ENCODE measurements at places on chromosomes 11 and 22.

DNA sequence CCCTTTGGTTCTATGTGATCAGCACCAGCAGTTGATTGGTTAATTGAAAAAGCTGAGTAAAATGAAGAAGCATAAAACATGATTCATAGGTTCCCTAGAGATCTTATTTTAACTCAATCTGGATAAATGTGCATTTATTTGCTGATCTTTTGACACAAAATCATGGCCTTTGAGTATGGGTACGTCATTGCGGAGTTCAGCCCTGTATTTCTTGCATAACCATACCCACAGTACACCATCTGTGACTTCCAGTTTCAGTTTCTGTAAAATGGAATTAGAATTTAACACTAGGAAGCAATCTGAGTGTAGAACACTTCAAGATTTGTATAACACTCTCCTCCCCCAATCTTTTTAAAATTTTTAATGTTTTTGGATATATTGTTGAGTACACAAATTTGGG, 358.2 kb downstream of the DDX10 start:
- DNase-seq: no peak

DNA sequence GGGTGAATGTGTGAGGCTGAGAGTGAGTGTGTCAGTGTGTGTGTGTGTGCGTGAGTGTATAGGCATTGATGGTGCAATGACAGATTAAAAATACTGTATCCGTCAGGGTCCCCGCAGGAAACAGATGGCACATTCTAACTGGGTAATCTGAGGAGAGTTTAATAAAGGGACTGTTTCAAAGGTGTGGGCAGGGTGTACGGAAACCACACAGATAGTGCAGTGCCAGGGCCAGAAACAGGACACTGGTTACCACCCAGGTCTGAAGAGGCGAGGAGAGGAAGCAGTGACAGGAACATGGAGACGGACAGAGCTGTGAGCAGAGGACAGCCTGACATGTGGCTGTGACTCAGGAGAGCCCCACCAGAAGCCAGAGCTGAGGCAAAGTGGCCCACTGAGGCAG, 16.5 kb downstream of the P2RX3 start:
- DNase-seq: no peak

DNA sequence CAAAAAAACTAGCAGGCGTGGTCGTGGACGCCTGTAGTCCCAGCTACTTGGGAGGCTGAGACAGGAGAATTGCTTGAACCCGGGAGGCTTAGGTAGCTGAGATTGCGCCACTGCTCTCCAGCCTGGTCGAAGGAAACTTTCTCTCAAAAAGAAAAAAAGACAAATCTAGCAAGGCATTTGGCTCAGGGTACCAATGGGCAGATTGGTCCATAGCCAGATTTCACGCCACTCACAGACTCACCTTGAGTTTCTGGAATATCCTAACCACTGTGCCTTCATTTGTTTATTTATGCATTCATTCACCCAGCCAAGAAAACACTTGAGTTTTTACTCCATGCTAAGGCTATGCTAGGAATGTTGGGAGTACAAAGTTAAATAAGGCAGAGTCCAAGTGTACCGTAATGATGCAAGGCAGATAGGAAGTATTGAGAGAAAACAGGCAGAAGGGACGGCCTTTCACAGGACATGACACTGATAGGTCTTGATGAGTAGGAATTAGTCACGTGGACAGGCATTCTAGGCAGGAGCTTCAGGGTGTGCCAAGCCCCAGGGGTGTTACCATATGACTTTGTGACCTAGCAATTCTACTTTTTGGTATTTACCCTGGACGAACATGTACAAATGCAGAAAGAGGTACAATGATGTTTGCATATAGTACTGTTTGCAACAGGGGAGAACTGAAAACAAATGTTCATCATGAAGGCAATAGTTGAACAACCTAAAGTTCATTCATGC, 3.0 kb upstream of the PACSIN3 start:
- no peak for DNase-seq

DNA sequence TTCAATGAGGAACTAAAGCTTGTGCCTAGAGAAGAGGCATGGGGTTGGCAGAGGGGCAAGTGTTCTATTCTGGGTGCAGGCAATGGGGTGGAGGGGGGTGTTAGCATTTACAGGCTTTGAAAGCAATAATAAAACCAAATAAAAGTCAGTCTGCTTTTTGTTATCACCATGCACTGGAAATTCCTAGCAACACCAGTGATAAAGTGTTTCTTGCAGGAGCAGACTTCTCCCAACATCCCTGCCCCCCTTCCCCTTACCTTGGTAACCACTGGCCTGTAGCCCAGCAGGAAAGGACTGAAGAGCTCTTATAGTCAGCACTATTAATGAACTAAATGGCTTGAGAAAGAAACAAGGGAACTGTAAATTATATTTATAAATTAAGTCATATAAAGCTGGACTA, 65.2 kb upstream of the SESN3 start:
- DNase-seq: no peak

DNA sequence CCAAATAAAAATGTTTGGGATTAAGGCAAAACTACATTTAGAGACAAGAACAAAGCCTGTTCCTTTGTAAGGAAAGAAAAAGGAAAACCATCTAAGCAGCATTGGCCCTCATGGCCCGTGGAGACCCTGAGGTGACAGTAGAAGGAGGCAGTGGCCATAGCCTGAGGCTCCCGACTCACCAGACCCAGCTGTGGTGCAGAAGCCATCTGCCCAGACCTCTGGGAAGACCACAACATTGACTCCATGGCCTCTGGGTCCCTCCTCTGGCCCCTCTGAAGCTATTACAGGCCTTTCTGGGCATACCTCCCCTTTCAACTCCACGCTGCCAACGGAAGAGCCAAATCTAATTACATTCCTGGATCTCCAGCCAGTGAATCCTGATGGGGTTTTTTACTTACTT, 6.4 kb downstream of the PRAME start:
- no peak for DNase-seq

DNA sequence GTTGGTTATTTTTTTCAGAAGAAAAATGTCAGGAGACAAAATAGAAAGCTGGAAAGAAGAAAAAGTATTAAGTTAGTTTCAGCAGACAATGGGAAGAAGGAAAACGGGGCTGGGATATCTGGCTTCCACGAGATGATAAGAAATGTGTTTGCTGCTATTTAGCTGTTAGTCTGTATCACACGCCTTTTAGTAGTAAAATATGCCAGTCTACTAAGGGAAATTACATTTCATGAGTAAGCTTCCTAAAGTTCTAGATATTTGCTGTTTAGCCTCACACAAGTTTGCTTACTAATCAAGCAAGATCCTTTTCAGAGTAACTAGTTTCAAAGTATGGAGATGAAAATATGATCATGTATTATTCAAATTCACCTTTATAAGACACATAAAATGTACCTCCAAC, 1.5 kb downstream of the OR51B4 start:
- DNase-seq: no peak

GRCh38 chr22:38572065-38572464, 2.1 kb upstream of the DMC1 start:
- no peak for DNase-seq

- peak; percentile 44 for DNase-seq
Measured at GRCh38 chr11:118437208-118438125, 1.2 kb downstream of the KMT2A start.

DNA sequence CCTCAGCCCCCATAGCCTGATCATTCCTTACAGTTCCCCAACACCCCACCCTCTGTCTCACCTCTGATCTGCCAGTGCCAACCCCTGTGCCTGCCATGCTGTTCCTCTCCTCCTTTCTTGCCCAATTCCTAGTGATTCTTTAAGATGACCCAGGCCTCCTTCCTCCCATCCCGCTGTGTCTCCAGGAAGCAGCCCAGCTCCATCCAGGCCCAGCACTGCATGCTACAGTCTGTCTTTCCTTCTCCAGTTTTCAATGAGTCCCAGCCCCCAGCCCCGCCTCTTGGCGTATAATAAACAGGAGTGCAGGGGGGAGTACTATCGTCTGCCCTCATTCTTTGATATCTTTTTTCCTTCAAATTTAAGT, 12.3 kb downstream of the LTBP3 start:
- DNase-seq: no peak

GRCh38 chr11:106224172-106224571, 146.7 kb downstream of the AASDHPPT start:
- DNase-seq: no peak

- no peak for DNase-seq
Measured at GRCh38 chr22:44390613-44390970, 77.8 kb upstream of the SHISAL1 start.

- no peak for DNase-seq
Measured at GRCh38 chr11:10087186-10087922, 206.7 kb downstream of the SBF2 start.

GRCh38 chr22:25362883-25363240, 143.4 kb downstream of the CRYBB2 start:
- no peak for DNase-seq

- no peak for DNase-seq
Measured at GRCh38 chr11:33633251-33634003, 67.2 kb downstream of the C11orf91 start.

- no peak for DNase-seq
Measured at GRCh38 chr22:26789951-26790350, 132.6 kb downstream of the MIAT start.

- DNase-seq: no peak
Measured at GRCh38 chr11:30281476-30282288, 41.2 kb upstream of the ARL14EP start.

All from anterior cingulate cortex (tissue), 58 donors.